Activated CD4-positive, alpha-beta T cell treated with anti-CD3 and anti-CD28 coated beads, Interleukin-2, Interleukin-6, amounts not matched to agents 100 ng/mL and 50 ng/mL, durations not matched to agents 16 hours and 8 hours (primary cell): ENCODE measurements at places on chromosomes 7 and 10.
A peak's percentile ranks its signal among the peaks of the same experiment; 100 is the strongest.

DNA sequence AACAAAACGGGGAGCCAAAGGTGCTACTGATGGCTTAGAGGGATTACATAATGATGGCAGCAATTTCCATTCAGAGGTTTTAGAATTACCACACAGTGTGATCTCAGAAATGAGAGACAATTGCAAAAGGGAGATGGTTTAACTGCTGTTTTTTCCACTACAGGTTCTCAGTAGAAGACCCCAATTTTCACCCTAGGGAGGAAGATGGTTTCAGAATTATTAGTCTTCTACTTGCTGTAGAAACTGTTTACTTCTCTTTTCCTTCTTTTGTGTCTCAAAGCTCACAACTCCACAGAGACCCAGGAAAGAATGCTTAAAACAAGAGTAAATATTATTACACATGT is 226.5 kb downstream of the INHBA start:
- no peak for DNase-seq

- DNase-seq: no peak
Observed at GRCh38 chr7:70156057-70156456, 557.8 kb downstream of the AUTS2 start.

DNA sequence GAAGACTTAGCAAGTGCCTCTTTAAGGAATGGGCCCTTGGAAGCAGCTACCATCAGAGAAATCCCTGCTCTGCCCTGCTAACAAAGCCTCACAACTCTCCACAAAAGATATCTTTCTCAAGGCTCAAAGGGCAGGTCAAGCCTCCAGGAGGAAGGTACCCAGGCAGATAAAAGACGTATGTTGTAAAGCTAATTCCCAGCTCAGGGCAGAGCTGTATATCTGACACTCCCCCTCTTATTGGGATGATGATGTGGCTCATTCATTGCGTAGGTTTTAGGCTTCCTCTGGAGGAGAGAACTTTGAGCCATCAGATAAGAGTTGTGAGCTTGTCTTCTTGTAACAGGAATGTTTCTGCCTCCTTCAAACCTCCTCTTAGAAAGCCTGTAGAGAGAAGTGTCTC is 145.4 kb downstream of the CALN1 start:
- DNase-seq: no peak

- DNase-seq: no peak
Observed at GRCh38 chr10:46094931-46095750, 49.1 kb upstream of the MSMB start.

- no peak for DNase-seq
Observed at GRCh38 chr10:60130130-60130579, 223.8 kb upstream of the CCDC6 start.

DNA sequence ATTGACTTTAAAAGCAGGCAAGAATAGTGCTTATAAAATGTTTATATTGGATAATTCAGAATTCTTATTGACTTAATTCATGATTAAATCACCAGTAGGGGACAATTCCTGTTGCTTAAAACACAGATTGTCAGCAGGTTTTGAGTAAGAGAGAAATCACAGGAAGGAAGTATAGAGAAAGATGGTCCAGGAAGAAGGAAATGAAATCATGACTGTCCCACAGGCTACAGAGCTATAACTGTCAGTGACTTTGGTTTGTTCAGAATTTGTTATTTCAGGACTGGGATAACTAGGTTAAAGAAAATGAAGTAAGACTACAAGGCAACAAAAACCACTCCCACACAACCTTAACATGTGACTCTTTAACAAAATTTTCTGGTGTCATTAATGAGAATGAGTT is 6.8 kb downstream of the GNGT1 start:
- no peak for DNase-seq

- DNase-seq: peak; percentile 84
Observed at GRCh38 chr7:38232502-38233366, 40.7 kb downstream of the TARP start.

GRCh38 chr10:12068449-12069269 is at the start of gene DHTKD1:
Gene DHTKD1, plus strand, starts transcription at chr10:12068954. Its CDS starts 80 bp downstream, at chr10:12069034.
- DNase-seq: peak; percentile 99

- DNase-seq: no peak
Observed at GRCh38 chr10:102264371-102264770, 19.0 kb downstream of the GBF1 start.

GRCh38 chr10:129465796-129466702 is 992 bp upstream of the MGMT start:
- DNase-seq: no peak

DNA sequence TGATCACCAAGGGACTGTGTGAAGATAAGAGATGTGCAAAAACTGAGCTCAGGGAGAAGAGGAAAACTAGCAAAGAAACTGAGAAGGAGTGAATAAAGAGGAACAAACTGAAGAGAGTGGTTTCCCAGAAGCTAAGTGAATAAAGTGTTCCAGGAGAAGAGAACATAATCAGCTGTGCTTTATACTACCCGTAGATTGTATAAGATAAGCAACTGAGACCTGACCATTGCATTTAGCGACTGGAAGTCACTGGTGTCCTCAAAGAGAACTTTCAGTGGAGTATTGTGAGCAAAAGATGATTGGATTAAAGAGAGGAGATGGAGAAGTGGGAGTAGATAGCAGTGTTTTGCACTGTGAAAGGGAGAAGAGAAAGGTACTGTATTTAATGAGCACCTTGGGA is 14.6 kb downstream of the PHTF2 start:
- DNase-seq: no peak

GRCh38 chr10:12724807-12725579 is 276.5 kb downstream of the CCDC3 start:
- no peak for DNase-seq

DNA sequence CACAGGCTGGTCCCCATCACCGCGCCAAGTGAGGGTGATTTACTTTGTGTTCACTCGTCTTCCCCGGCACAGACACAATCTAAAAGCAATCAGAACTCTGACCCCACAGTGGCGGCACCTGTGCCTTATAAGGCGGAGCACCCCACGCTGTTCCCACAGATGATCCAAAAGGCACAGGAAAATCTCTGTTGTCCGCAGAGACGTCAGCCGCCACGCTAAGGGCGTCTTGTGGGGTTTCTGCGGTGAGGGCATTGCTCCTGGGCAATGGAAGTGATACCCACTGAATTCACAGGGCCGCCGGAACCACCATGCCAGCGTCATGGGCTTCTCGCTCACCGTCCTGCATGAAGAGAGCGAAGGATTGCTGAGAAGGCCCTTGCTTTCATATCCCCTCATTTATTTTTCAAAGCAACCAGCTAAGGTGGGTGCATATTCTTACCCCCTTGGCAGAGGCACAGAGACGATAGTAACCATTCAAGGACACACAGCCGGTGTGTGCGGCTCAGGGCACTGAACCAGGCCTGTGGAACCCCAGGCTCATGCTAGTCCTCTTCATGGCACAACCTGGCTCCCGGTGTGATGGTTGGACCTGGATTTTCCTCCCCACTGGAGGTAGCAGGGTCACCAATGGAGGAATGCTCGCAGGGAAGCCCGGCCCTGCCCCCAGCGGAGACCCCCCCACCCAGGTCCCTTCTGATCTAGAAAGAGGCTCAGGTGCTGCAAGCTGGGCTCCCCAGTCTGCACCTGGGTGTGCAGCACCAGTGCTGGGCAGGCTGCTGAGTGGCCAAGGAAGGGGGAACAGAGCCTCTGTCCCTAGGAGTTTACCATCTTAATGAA is 279.0 kb downstream of the TCERG1L start:
- DNase-seq: no peak

DNA sequence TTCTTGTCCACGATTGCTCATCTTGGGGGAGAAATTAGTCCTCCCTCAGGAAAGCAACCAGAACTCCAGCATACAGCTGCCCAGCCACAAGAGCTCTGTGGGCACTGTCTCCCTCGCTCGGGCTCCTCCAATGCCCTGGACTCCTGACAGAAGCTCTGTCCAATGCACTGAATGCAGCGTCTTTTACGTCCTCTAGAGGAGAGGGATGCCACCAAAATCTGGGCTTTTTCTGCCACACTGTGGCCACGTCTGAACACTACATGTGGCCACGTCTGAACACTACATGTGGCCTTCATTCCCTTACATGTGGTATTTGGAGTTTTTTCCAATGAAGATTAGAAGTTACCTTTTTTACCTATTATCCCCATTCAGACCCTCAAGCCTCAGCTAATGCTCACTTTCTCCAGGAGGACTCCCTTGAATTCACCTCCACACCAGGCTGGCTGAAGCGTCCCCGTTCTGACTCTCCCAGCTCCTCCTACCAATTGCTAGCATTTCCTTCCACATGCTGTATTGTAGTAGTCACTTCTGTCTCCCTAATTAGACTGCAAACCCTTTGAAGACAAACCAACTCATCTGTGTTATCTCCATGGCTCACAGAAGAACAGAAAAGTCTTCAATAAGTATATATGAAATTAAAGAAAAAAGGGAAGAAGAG is 134.3 kb upstream of the PDE1C start:
- DNase-seq: peak; percentile 7

DNA sequence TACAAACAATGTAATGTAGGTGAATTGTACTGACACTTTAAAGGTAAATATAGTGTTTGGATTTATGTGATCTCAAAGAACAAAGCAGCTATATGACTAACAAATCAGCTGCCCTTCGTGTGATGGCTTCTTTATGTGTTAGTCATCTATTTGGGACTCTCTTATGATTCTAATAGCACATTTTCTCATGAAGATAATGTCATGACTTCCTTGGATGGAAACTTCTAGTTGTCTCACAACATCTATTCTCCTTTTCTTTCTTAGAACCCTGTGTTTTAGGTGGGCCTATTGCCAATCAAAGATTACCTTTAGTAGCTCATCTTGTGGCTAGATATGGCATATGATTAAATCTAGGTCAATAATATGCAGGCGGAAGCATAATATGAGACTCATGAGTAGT is 45.0 kb downstream of the TMEM106B start:
- DNase-seq: no peak

- no peak for DNase-seq
Observed at GRCh38 chr7:36058020-36058592, 94.9 kb upstream of the EEPD1 start.

DNA sequence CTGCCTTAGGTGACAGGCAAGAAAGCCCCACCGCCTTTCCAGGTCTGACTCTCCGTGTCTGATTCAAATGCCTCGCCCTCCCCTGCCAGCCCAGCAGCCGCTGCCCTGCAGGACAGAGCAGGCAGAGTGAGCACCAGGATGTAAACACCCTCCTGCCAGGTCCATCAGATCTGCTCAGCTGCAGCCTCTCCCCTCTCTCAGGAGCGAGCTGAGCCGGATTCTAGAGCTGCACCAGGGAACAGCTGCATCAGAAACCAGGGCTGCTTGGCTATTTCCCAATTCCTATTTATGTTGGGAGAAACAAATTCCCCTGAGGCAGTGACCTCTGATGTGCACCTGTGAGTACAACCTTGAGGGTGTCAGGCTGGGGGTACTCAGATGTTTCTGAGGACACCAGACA is 121.5 kb upstream of the ZMIZ1 start:
- DNase-seq: no peak

DNA sequence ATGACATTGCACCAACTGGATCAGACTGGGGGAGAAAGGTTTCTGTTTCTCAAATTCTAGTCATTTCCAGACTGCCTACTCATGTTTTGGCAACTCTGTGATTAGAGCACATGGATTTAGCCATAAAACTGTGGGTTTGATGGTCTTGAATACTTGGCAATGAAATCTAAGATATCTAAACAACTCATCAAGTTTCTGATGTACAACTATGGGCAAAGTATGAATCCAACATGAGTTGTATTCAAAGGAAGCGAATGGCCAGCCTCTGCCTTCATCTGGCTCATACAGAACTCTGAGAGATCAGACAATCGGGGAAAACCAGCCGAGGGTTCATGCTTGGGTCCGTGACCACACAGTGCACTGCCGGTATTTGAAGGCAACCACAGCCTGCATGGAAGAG is 144.3 kb downstream of the ADAM12 start:
- DNase-seq: no peak

DNA sequence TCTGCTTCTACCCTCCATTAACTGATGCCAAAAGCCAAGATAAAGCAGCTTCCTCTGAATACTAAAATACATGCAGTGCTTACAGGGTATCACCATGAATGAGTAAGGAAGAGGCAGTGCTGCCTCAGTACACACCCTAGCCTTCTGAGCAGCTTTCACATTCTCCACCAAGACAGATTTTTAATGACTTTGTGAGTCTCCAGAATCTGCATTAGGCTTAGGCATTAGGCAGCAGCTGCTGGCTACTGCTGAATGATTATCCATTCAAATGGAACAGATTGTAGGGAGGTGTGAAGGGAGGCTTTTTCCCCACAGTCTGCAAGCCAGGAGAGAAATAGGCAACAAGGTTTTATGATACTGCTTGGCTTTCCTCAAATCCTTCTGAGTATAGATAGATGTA is 1226.7 kb upstream of the LRRN3 start:
- DNase-seq: no peak

GRCh38 chr10:45581582-45582385 is 90.8 kb downstream of the ZFAND4 start:
- peak; percentile 46 for DNase-seq

- DNase-seq: no peak
Observed at GRCh38 chr10:63143987-63144386, 10.9 kb downstream of the NRBF2 start.

DNA sequence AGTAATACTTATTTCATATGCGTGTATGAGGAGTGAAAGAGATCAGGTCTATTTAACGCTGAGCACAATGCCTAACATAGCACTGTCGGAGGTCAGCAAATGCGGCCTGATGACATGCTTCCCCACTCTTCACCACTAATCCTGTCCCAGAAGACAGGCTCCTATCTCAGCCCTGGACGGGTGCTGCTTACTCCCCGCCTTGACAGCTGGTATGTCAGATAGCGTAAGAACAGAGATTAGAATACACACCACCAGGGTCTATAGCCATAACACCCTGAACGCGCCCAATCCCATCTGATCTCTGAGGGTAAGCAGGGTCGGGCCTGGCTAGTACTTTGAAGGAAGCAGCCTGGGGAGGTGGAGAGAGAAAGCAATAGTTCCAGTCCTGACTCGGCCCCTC is 32.3 kb upstream of the TM9SF3 start:
- DNase-seq: no peak

- DNase-seq: no peak
Observed at GRCh38 chr10:44845361-44846175, 65.6 kb upstream of the TMEM72 start.

DNA sequence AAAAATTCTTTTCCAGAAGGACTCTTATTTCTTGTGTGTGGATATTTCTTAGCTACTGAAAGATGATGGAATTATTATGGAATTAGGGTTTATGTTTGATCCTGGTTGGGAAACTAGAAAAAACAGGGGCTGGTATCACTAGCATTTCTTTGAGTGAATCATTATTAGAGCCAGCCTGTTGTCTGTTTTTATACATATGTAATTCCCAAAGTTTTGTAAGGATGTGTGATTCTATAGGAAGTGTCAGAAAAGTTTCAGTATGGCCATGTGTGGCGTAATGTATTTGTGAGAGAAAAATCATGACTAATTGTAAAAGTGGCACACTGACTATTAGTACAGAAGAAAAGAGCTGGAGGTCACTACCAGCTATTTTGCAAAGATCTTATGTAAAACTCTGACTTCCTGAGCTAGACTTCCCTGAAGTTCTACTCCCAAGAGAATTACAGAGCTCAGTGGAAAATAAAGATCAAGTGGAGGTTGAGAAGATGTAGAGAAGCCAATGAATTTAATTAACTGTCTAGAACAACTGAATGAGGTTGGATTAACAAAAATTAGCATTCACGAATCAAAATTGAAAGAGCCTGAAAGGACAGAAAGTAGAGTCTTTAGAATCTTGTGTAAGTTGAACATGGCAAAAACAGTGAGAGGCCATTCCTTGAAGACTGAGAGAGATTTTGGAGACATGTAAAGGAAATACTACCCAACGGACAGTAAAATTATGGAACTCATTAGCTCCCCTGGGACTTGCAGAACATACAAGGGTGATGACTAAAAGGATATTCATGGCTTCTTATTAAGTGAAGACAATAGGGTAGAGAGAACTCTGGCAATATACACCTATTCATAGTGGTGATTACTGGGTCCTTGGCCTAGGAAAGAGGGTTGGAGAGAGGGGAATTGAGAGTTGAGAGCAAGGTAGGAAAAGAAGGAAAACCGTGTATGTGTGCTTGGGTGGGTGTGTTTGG is 12.5 kb downstream of the ZNF365 start:
- DNase-seq: no peak
